Ovary (tissue), 10 donors: ENCODE measurements at places on chromosomes 6 and 20.

GRCh38 chr6:77425216-77425615 lies 38.1 kb downstream of the HTR1B start:
- no peak for DNase-seq

GRCh38 chr6:91606148-91606901 lies 1019.5 kb upstream of the MAP3K7 start:
- DNase-seq = no peak

DNA sequence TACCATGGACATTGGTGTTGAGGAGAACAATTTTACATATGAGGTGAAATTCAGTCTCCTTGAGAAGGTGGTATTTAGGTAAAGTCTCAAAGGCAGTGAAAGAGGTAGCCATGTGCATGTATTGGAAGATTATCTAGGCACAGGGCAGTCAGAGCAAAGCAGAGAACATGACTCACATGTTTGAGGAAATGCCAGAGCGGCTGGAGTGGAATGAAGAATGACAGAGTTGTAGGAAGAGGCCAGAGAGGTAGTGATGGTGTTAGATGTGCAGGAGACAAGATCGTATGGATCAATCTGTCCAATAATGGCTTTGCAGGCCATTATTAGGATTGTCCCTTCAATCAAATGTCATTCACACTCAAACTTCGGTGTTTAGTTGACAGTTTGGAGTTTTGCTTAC lies 449.4 kb upstream of the PTCHD4 start:
- DNase-seq = no peak

DNA sequence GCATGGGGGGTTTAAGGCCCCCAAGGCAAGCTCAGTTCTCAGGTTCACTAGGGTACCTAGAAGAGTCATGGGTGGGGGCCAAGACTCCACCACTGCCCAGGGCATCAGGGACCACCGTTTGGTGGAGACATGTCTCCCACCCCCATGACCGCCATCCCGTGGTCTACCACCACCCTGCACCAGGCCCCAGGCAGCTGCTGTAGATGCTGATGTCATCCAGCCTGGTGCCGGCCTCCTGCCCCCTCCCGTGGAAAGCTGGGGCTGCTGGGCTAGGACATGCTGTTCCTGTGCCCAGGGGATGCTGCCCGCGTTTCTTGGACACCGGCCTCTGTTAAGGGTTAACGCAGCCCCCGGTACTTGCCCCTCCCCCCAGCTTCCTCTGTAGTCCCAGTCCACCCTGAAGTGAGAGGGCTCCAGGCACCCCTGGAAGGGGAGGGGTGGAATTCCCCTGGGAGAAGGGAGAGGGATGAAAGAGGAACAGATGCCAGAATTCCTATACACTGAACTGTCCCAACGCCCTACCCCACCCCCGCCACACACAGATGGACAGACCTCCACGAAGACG lies 587 bp downstream of the IP6K3 start:
- DNase-seq = peak; percentile 51

GRCh38 chr6:115131709-115132490 lies 789.1 kb upstream of the HS3ST5 start:
- DNase-seq = no peak

- DNase-seq = no peak
Observed at GRCh38 chr6:36312854-36313648, 23.6 kb downstream of the BNIP5 start.

GRCh38 chr20:64188682-64189529 lies 24.7 kb downstream of the MYT1 start:
- no peak for DNase-seq

DNA sequence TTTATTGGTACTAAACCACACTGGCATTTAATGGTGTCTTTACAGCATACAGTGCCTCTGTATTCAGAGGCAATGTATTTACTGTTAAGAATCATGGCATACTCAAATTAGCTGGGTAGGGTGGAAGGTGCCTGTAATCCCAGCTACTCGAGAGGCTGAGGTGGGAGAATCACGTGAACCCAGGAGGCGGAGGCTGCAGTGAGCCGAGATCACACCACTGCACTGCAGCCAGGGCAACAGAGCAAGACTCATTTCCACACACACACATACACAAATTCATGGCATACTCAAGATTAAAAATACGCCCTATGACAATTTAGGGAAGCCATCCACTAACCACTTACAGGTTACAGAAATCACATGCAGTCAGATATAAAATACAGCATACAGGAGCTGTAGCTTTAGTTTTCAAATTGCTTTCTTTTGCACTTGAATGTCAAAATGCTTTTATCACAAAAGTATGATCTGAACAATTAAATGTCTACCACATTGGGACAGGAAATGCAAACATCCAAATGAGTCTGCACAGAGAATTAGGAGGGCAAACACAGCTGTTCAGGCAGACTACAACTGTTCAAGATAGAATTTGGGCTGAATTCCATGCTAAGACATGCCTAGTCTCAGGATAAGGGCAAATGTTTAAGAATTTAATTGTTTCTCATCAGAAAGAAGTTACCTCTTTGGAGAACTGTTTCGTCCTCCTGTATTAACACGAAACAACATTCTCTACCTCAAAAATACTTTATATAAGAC lies 36.4 kb downstream of the CSNK2A1 start:
- no peak for DNase-seq

GRCh38 chr6:170448317-170448716 lies 104.8 kb downstream of the PSMB1 start:
- DNase-seq = no peak

GRCh38 chr6:21437581-21437980 lies 156.0 kb upstream of the SOX4 start:
- no peak for DNase-seq
